ENCODE measurements at places on chromosomes 5 and 9.

DNA sequence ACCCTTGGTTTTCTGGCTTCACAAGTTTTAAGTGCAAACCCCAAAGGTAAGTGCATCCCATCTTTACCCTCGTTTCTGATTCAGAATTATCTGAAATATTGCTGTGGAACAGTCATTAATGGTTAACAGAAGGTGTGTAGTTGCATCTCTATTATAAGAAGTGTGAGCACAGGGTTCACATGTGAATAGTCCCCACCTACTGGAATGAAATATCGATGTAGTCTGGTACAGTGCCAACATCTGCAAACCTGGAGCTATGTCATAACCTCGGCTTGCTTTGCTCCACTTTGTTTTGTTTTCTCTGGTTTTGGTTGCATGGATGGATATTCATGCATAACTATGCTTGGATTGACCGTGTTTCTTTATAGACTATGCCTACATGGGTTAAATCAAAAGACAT lies 12.6 kb downstream of the HTR4 start:
- no peak overlapping the region for H3K4me3 ChIP-seq
- peaks cover 3% of the 10 kb centered on the region for H3K27me3 ChIP-seq
- H3K27ac ChIP-seq = no peak overlapping the region
- no peaks in the 10 kb centered on the region for H3K4me1 ChIP-seq

DNA sequence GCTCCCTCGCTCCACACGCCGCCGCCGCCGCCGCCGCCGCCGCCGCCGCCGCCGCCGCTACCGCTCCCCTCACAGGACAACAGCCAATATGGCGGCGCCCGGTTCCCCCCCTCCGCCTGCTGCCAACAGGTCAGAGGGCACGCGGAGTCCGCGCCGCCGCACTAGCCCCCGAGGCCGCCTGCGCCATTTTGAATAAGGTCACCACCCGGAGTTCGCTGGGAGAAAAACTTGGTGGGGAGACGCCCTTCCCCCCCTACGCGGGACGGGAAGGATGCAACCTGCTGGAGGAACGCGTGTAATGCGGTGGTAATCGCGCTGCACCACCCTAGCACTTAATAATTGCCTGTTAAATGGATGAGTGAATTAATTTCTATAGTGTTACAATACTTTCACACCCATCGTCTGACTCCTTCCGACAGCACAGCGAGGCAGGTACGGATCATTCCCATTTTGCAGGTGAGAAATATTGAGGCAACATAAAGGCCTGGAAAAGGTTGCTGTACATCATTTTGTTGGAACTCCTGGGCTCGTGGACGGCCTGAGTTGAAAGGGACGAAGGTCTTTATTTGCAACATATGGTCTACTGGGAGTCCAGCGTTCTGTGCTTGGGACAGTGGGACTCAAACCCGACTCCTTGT lies at the start of gene FAM193B:
Gene FAM193B, minus strand, starts transcription at position 90 of the 638 bp plus-strand sequence. CDS start 105 bp downstream, outside the sequence.
- DNase-seq = peak; percentile 96
- H3K4me1 ChIP-seq = no peaks in the 10 kb centered on the region
- H3K36me3 ChIP-seq = no peaks in the 10 kb centered on the region
- peak within 1 kb of the TSS; percentile 95 for H3K27ac ChIP-seq
- H3K27me3 ChIP-seq = no peaks in the 10 kb centered on the region

GRCh38 chr9:6428940-6429889 lies 16.2 kb downstream of the UHRF2 start:
- no peak for DNase-seq
- H3K27ac ChIP-seq = no peak overlapping the region
- H3K27me3 ChIP-seq = no peaks in the 10 kb centered on the region
- H3K4me3 ChIP-seq = no peak overlapping the region

- no peaks in the 10 kb centered on the region for H3K36me3 ChIP-seq
- no peak within 1 kb of the TSS for H3K4me3 ChIP-seq
- H3K4me1 ChIP-seq = no peaks in the 10 kb centered on the region
- peak within 1 kb of the TSS; percentile 82 for H3K27ac ChIP-seq
Measured at GRCh38 chr9:127778280-127779135, at the start of gene SH2D3C. Gene SH2D3C (minus strand): TSS chr9:127778666. CDS start chr9:127778627, 39 bp downstream.

GRCh38 chr5:144028058-144028457 lies 142.4 kb downstream of the YIPF5 start:
- H3K36me3 ChIP-seq = no peaks in the 10 kb centered on the region
- no peaks in the 10 kb centered on the region for H3K27me3 ChIP-seq
- DNase-seq = no peak
- H3K4me3 ChIP-seq = no peak overlapping the region

- H3K4me3 ChIP-seq = no peak overlapping the region
- no peaks in the 10 kb centered on the region for H3K36me3 ChIP-seq
- DNase-seq = no peak
- H3K4me1 ChIP-seq = no peaks in the 10 kb centered on the region
- no peak overlapping the region for H3K27ac ChIP-seq
Measured at GRCh38 chr9:137234055-137234697, 3.5 kb downstream of the SLC34A3 start.

DNA sequence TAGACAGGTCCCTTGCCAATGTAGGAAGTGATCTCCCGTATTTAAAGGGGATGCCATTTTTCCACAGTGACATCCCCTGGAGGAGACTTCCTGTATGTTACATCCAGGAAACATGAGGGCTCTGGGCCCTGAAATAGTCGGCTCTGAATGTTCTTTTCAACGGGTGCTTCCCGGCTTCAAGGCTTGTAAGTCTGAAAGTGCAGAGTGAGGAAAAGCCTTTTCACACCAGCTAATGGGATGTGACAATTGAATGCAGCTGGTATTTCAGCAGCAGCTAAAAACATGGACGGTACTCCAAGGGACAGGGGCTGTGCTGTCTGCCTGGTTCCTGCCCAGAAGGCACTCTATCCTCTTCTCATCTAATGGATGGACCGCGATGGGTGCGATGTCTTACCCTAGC lies 1.4 kb downstream of the IL9 start:
- DNase-seq = no peak
- H3K4me1 ChIP-seq = no peaks in the 10 kb centered on the region
- H3K36me3 ChIP-seq = no peaks in the 10 kb centered on the region
- no peak overlapping the region for H3K27ac ChIP-seq
- H3K27me3 ChIP-seq = peaks cover 6% of the 10 kb centered on the region
- H3K4me3 ChIP-seq = no peak overlapping the region

Data from breast epithelium (tissue), 4 donors.